ENCODE measurements at places on chromosomes 16 and 17.

DNA sequence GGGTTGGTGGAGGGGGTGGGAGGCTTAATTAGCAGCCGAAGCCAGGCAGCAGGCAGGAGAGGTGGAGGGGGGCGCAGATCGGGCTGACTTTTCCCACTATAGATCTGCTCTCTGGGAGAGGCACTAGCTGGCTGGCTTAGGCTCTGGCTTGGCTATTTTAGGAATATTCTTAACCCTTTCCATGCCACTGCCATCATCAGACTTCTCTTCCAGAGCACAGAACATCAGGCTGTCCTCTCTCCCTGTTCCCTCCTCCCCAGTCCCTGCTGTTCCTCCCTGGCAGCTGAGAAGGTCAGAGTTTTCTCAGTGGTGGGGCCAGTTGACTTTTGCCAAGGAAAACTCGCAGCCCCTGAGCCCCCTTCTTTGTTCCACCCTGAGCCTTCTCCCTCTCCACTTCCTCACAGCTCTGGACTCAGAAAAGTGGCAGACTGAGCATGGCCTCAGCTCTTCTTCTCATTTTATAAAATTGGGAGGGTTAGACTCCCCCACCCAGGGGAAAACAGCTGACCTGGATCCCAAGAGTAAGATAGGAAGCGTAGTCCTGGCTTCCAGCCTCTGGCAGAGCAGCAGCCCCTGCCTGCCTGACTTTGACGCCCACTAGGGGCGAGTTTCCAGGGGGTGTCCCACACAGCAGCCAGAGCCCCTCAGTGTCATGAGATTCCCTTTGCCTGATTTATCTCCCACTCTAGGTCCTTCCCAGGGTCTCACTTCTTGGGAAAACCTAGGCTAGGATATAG lies 9.9 kb upstream of the C1QL1 start:
- DNase-seq = no peak

- DNase-seq = no peak
These were observed 124.0 kb downstream of the RGS9 start for GRCh38 chr17:65261152-65261551.

- DNase-seq = no peak
These were observed 18.0 kb downstream of the FAM234A start for GRCh38 chr16:252366-253337.

DNA sequence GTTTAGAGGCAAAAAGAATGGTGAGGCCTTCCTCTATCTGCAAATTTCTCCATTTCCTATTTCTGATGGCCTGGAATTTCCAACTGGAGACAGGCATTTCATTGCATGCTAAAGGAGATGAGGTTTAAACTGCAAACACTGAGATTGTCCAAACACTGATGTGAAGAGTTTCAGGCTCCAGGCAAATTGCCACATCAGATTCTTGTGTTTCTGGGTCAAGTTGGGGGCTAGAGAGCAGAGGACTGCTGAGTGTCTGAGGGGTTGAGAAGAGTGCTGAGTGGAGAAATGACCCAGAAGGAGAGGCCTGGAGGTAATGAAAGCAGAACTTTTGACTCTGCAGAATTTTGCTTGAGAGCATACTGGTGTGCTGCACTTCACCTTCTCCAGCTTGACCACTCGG lies 216.7 kb upstream of the MPHOSPH6 start:
- no peak for DNase-seq
